DMS53 (cell line): ENCODE measurements at places on chromosomes 1 and 21.

GRCh38 chr1:204502241-204502640 lies 7.6 kb upstream of the PIK3C2B start:
- DNase-seq: no peak

- DNase-seq: no peak
These were observed 49.6 kb upstream of the LRP8 start for GRCh38 chr1:53377438-53377841.

- DNase-seq: peak; percentile 40
These were observed 416.3 kb upstream of the ESRRG start for GRCh38 chr1:217139513-217139912.

DNA sequence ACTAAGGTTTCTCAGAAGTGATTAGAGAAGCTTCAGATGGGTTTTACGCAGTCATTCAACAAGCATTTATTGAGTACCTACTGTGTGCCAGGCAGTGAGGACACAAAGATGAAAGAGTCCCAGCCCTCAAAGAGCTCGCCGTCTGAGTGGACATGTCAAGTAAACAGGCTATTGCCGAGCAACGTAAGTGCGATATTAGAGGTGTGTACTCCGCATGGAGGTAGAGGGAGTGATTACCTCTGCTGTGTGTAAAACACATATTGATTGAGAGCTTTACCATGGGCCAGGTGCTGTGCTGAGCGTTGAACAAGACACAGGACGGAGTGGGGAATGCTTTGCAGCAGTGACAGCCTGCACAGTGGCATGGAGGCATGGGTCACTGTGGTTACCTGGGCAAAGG lies 49.5 kb upstream of the GPR37L1 start:
- DNase-seq: no peak

GRCh38 chr1:192158181-192158580 lies at the start of gene RGS18:
TSS of gene RGS18 (plus strand) at chr1:192158462. CDS start at chr1:192158638, 176 bp downstream.
- DNase-seq: no peak
